ENCODE measurements at places on chromosomes 16 and 17.

- no peak for DNase-seq
These were observed 15.4 kb downstream of the ACSM1 start for GRCh38 chr16:20681821-20682760.

DNA sequence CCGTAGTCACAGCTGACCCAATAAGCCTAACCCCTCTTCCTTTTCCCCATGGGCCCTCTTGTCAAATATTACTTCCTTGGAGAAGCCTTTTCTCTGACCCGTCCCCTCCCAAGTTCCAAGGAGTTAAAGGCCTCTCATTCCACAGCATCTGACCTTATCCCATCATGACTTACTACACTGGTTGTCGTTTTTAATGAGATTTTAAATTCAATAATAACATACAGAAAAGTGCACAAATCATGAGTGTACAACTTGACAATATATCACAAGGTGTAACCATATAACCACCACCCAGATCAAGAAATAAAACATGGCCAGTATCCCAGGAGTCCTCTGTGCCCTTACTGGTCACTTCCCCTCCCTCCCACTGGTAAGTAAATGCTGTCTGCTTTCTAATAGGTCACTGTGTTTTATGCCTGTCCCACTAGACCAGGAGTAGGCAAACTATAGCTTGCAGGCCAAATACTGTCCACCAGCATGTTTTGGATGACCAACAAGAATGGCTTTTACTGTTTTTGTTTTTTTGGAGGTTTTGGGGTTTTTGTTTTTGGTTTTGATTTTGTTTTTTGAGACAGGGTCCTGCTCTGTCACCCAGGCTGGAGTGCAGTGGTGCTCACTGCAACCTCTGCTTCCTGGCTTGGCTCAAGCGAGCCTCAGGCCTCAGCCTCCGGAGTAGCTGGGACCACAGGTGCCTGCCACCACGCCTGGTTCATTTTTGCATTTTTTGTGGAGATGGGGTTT is 1.2 kb upstream of the FDXR start:
- no peak for DNase-seq

DNA sequence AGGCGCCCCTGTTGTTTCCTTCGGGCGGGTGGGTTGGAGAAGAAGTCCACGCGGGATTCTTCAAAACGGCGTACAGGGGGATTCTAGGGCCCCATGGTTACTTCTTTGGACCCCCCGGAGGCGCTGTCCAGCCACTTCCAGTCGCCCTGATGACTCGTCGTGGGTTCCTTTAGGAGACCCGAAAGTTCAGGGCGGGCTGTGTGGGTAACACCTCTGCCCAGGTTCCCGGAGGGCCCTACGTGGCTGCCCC is 716 bp upstream of the HIC1 start:
- no peak for DNase-seq

DNA sequence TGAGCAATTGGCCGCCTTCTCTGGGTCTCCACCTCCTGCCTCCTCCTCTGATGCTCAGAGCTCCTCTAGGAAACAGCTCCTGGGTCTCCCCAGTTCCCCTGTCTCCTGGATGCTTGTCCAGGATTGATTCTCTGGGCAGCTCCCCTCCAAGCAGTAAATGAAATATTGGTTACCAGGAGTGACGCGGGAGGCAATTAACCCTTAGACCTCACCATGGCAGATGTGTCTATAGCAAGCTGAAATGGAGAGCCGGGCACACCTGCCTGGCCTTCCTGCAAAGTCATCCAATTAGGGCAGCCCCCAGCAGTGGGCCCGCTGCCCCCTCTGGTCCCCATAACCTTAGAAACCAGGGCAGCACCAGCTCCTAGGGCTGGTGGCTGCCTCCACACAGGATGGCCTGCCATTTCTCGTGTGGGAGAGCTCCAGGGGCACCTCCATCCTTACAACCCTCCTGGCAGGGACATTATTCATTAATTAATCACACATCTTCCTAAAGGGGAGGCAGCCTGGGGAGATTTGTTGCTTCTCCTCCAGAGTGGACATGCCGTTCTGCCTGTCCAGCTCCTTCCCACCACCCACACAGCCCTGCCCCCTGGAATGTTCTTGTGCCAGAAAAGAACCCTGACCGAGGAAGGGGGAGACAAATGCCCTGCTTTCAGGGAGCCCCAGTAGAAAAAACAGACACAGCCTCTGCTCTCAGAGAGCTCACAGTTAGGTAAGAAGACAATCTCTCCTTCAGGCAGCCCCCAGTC is 8.3 kb upstream of the KIF18B start:
- no peak for DNase-seq

DNA sequence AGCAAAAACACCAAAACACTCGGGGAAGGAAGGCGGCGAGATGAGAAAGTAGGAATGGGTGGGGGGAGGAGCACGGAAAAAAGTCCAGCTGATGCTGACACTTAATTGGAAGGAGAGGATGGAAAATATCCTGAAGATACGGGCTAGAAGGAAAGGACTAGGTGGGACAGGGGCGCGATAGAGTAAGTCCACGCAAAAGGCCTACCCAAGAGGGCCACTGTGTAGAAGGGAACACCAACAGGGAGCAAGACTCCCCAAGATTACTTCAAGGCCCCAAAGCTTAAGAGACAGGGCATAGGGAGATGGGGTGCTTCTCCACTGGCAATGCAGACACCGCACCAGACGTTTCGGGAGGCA is 736 bp downstream of the APPBP2 start:
- no peak for DNase-seq

GRCh38 chr17:19264681-19265080 is 27.5 kb downstream of the EPN2 start:
- DNase-seq: no peak
